Stimulated activated CD4-positive, alpha-beta T cell treated with anti-CD3 and anti-CD28 coated beads, TNF-alpha, amount 100 ng/mL, for 4 hours (primary cell): ENCODE measurements at places on chromosomes 7 and 10.

DNA sequence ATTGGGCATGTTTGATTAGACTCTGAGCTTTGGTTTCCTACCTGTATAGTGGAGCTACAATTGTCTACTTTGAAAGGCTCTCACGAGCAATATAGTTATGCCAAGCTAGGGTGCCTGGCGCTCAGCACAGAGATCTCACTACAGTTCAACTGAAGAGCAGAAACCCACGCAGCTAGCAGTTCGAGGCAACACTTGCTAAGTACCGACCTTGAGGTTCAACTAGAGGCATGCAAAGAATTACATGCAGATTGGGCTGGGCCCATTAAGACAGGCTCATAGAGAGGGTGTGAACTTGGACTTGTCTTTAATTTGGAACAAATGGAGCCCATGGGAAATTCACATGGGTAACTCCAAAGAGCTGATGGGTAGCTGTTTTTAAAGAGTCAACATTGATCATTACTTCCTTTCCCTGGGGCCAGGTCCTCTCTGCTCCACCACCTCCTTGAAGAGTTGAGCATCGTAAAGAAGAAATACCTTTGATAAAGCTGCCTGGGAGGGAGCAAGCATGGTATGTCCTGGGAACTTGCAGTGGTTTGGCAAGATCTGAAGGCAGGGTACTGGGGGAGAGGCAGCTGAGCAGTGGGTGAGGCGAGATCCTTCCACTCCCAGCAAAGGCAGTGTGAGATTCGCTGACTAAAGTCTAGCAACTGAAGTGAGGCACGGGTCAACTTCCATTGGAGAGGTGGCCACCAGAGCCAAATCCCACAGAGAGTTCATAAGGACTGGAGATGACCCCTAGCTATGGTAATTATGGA is 25.5 kb upstream of the AFAP1L2 start:
- no peak for DNase-seq

DNA sequence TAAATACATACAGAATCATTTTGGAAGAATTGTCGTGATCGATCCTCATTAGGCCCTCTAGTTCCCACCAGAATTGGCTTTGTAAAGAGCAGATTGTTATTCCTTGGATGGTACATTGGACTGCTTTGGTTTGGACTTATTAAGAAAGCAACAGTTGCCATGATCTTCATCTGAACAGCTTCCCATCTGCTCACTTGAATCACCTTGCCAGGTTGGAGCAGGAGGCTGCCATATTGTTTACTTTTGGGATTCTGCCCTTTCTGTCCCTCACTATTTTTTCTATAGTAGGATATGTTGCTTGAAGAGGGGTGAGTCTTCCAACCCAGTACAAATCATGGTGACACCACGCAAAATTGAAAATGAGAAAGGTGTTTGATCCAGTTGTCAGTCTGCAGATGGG is 199.6 kb downstream of the TCF7L2 start:
- no peak for DNase-seq

DNA sequence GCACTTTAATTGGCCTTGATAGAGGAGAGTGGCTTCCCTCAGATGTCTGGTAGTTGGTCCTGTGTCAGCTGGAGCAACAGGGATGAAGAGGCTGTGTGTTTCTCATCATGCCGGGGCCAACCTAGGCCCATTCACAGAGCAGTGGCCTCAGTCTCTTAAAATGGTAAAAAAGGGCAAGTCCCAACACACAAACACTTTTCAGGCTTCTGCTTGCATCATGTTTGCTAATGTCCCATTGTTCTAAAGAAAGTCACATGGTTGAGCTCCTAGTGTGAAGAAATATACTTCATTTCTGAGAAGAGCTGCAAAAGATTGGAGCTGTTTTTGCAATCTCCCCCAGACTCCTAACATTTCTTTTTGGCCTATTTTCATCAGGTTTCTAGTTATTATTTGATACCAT is 40.6 kb upstream of the RBAK start:
- no peak for DNase-seq

DNA sequence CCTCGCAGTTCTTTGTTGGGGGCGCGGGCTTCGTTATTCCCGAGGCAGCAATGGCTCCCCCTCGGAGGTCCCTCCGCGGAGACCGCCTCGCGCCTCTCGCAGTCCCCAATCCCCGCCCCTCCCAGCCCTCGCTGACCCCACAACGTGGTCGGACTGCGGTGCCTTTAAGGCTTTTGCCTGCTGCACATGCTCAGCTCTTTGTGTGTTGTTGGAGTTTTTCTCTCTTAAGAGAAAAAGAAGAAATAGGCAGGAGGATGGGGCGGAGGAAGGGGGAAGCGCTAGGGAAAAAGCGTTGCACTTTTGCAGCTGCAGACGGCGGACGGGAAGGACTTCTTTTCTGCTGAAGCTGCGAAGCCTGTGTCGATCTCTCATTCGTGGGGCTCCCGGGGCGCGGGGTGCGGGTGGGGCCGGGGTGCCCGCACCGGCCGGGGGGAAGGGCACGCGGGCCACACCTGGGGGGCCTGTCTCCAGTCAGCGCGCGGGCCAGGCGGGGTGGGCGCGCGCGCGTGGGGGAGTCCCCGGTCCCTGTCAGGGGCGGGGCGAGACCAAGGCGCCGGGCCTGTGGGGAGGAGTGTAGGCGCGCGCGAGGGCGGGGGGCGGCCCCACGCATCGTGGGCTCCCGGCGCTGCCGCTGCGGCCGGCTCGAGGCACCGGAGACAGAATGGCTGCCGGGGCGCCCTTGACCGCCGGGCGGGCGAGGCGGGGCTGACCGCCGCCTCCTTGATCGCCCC is 445 bp upstream of the ATRNL1 start:
- no peak for DNase-seq

DNA sequence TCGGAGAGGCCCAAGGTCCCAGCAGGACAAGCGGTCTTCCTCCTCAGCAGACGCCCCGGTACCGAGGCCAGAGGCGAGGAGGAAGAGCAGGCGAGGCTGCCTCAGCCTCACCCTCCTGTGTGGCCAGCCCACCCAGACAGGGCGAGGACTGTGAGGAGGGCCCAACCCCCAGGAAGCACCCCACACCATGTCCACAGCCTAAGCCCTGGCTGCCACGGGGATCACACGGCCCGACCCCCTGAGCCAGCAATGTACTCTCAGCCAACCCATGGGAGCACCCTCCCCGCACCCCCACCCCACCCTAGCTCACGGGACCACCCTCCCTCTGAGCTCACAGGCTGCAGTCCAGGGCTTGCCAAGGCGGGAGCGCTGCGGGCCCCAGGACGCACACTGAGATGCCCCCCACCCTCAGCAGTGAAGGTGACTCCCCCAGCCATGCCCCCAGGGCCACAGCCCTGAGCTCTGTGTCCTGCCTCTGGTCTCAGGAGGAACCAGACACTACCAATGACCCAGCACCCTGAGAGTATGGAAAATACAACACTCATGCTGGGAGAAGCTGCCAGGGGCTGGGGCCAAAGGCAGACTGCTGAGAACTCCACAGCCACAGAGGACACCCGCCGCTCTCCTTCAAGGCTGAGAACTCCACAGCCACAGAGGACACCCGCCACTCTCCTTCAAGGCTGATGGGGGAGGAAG is 93.6 kb downstream of the MAD1L1 start:
- no peak for DNase-seq

DNA sequence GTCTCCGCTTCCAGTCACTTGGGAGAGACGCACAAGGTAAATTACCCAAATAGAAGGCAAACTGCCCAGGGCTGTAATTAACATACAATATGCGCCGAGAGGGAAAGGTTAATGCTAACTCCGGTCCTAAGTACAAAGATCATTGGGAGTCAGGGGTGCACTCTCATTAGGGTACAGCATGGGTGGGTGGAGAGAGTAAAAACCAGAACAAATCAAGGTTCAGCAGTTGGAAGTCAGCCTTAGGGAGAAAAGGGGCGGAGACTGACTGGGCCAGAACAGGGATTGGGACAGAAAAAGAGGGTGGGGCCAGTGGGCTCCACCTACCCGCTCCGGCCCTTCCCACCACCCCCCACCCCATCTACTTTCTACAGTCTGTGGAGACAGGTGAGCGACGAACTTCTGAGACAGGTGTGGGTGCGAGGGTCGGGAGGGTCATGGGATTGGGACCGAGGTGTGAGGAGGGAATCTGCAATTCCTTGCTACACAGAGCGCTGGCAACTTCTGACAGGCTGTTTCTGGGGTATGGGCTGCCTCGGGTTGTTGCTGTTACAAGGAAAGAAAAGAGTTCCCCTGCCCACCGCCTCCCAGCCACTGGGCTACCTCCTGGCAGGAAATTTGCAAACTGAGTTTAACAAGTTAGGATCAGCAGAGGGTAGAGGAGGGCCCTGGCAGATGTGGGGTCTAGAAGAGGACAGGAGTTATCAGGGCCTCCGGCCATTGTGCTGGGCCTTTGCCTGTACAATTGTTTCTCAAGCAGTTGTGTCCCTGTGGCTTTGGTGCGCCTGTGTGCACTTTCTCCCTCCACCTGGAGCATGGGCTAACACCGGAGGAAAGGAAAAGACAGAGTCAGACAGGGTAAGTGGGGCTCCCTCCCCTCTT is at the start of gene TMEM139:
Gene TMEM139 (plus strand): TSS at position 368 of the 879 bp plus-strand sequence. CDS start 1,000 bp downstream, outside the sequence.
- no peak for DNase-seq

GRCh38 chr7:132103718-132104117 is 472.6 kb downstream of the PLXNA4 start:
- no peak for DNase-seq

DNA sequence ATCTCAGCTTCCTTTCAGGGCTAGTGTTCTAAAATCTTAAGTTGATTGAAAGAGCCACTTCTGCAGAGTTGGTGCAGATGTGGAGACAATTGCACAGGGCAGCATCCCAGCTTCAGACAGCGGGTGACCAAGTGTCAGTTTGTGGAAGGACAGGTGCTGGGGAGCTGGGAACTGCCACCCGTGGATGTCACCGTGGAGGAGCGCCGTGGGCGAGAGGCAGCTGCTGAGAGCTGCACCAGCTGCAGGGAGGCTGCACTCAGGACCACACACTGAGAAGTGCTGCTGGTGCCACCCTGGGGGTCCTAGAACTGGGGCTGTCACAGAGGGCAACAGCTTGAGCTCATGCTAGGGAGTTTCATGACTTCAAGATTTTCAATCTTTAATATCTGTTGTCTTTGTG is 543.0 kb upstream of the FZD8 start:
- no peak for DNase-seq
